ENCODE measurements at places on chromosomes 11 and 22. TPM values are rescaled to one million over a fixed set of nuclear protein-coding genes. Genes with fewer than 3 reads are reported as not detected.

Gene OMP
- total RNA-seq = not detected

Gene MLC1
- total RNA-seq = 0.77 TPM

Gene UBQLN3
- total RNA-seq = 0.13 TPM

Gene SHANK3
- 7.5 TPM for total RNA-seq

Gene MICAL2
- total RNA-seq = 393 TPM

Gene FOLH1
- not detected for total RNA-seq

Gene BIRC3
- total RNA-seq = 0.27 TPM

Gene WNT11
- total RNA-seq = 24.5 TPM

Gene CBLIF
- total RNA-seq = not detected

Gene DEUP1
- not detected for total RNA-seq

Gene CCDC157
- 2.1 TPM for total RNA-seq

Gene TMPRSS6
- total RNA-seq = not detected

Gene PCF11
- 39.7 TPM for total RNA-seq

Gene LMNTD2
- 3.8 TPM for total RNA-seq

Gene C11orf97
- total RNA-seq = not detected

Gene NPAS4
- 1.2 TPM for total RNA-seq

Gene FGF19
- total RNA-seq = not detected

Gene TRIM49D1
- not detected for total RNA-seq

Gene MS4A7
- not detected for total RNA-seq

Gene CYP2D6
- total RNA-seq = 1.7 TPM

Gene RAB39A
- total RNA-seq = not detected

Gene TSPAN18
- 4.9 TPM for total RNA-seq

Gene GPR83
- not detected for total RNA-seq

Gene LARGE2
- not detected for total RNA-seq

Gene APOL1
- total RNA-seq = 38.4 TPM

Gene DDI1
- not detected for total RNA-seq

Gene CDC45
- total RNA-seq = 13.3 TPM

Gene MIEF1
- total RNA-seq = 23.0 TPM

Gene CRYAB
- total RNA-seq = 770 TPM

Gene ABTB2
- total RNA-seq = 3.1 TPM

Gene CHRNA10
- total RNA-seq = 1.2 TPM

Gene ABCG4
- 2.5 TPM for total RNA-seq

Gene HEPN1
- total RNA-seq = not detected
